Panc1 (cell line): ENCODE measurements at places on chromosomes 6 and 20.
A peak's percentile ranks its signal among the peaks of the same experiment; 100 is the strongest.

DNA sequence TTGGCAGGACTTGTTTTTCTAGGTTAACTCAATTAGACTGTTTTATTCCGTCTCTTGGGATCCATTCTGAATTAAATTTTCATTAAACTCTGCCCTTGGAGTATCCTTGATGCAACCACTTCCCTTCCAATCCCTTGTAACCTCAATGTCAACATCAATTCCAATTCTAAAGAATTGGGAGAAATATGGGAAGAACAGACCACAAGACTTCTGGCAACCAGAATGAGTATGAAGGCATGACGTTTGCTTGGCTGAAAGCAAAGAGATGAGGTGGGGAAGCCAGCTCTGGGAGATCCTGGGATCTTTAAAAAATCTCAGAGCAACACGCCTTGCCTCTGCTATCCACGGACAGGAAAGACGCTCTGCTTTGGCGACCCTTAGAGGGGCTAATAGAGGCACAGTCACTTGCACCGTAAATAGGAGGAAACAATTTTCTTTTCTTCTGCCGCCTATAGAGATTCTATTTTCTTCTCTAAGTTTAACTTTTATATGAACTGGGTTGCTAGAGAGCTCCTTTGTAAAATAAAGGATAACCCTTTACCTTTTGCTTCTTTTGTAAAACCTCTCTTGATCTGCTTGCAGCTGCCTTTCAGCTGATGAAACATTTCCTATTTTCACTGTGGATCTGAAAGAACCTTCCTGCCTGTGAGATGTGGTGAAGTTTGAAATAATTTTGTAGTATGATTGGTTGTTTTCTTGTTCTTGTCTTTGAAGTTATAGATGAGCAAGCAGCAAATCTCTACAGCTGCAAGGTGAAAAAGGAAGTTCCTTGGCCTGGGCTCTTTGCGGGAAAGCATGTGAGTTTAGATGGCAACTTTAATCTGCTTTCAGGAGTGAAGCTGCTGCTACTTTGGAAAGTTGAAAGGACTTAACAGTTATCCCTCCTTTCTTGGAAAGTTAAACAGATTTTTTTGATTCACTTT lies at the start of gene ASIP:
Gene ASIP (plus strand): TSS at position 731 of the 923 bp plus-strand sequence. CDS start 18,952 bp downstream, outside the sequence.
- peaks cover 10% of the 10 kb centered on the region; the same call in 1 of the 2 replicates for H3K27me3 ChIP-seq
- no peak within 1 kb of the TSS for H3K4me3 ChIP-seq
- no peak for DNase-seq
- H3K27ac ChIP-seq: no peak within 1 kb of the TSS
- H3K4me1 ChIP-seq: no peaks in the 10 kb centered on the region

DNA sequence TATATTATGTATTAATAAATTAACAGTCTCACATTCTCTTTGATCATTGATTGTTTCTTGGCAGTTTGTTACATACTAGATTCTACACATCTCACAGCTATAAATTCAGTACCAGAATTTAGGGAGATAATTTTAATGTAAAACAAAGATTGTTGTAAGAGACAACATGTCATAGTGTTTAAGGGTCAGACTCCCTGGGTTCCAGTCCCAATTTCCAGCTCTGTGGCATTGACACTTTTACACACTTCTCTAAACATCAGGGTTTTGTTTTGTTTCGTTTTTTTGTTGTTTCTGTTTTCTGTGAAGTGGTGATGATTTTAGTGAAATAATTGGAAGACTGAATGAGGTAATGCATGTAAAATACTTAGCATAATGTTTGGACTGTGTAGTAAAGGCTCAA lies 19.9 kb downstream of the ADGRB3 start:
- no peak for DNase-seq
- H3K4me3 ChIP-seq: no peak overlapping the region
- no peak overlapping the region for H3K27ac ChIP-seq
- H3K27me3 ChIP-seq: no peaks in the 10 kb centered on the region
- H3K36me3 ChIP-seq: no peaks in the 10 kb centered on the region
- no peaks in the 10 kb centered on the region for H3K4me1 ChIP-seq

DNA sequence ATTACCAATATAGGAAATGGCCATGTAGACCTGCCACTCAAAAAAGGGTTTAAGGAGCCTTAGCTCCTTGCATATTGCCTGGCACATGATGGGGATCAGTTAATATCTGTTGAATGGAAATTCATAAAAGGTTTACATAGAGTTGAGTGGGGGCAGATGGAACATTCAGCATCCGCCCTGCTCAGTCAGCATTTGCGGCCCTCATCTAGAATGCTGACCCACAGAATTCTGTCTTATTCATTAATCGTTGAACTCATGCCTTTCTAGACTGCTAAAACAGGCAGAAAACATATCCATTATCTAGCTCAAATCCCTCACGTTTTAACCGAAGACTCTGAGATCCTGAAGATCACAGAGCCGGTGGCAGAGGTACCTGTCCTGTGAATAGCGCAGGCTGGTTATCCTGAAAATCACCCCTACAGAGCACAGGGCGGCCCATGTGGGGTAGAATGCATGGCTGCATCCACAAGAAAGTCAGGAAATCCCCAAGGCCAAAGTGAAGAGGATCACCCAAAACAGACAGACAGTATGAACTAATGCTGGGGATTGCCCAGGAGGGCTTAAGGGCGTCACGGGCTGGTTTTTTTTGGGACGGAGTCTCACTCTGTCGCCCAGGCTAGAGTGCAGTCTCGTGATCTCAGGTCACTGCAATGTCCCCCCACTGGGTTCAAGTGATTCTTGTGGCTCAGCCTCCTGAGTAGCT lies 59.9 kb downstream of the CNBD2 start:
- DNase-seq: no peak
- no peaks in the 10 kb centered on the region for H3K36me3 ChIP-seq

- no peaks in the 10 kb centered on the region for H3K27me3 ChIP-seq
- H3K4me3 ChIP-seq: no peak overlapping the region
- H3K4me1 ChIP-seq: no peaks in the 10 kb centered on the region
- H3K27ac ChIP-seq: no peak overlapping the region
- no peak for DNase-seq
- H3K36me3 ChIP-seq: no peaks in the 10 kb centered on the region
Observed at GRCh38 chr6:127077886-127078285, 40.6 kb upstream of the RSPO3 start.

GRCh38 chr6:28337121-28337520 lies 1.2 kb upstream of the ZSCAN31 start:
- peak overlapping the region; percentile 86 for H3K4me3 ChIP-seq
- DNase-seq: no peak
- H3K4me1 ChIP-seq: peaks cover 23% of the 10 kb centered on the region
- no peaks in the 10 kb centered on the region for H3K27me3 ChIP-seq
- H3K27ac ChIP-seq: peak overlapping the region; percentile 95

DNA sequence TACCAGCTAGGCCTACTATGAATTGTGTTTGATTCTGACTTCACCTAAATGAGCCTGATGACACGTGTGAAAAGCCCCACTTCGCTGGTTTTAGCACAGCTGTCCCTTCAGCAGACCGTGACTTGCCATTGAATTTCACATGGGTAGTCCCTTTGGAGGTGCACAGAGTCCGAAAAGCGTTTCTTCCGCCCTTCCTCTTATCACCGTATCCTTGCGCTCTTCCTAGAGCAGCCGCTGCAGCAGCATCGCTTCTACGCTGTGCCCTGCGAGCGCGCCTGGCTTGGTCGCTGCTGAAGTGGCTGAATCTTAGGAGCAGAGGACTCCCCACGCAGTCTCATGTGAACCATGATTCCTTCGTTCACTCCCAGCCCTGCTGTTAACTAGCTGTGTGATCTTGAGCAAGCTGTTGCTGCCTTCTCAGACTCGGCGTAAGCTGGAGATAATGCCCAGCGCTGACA lies 127.0 kb downstream of the PACRG start:
- no peaks in the 10 kb centered on the region for H3K36me3 ChIP-seq
- no peak overlapping the region for H3K27ac ChIP-seq
- no peak for DNase-seq
- H3K4me1 ChIP-seq: no peaks in the 10 kb centered on the region
- no peak overlapping the region for H3K4me3 ChIP-seq

DNA sequence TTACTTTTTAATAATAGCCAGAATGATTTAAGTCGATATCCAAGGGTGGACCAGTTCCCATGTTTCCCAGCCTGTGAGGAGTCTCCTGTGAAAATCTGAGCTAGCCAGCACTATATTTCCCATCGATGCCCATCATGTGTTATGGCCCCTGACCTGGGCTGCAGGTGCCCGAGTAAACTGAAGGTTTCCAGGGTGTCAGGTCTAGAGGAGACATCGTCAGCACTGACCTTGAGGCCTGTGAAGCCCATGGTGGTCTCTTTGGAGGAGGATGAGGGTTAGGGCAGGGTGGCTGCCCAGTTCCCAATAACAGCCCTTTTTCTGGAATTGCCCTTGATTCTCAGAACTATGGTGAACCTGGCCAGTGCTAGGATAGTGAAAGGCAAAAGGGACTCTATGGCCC lies 63.0 kb upstream of the TOP1 start:
- H3K36me3 ChIP-seq: no peaks in the 10 kb centered on the region
- DNase-seq: no peak
- no peak overlapping the region for H3K4me3 ChIP-seq
- no peak overlapping the region for H3K27ac ChIP-seq
- H3K4me1 ChIP-seq: no peaks in the 10 kb centered on the region; the same call in 1 of the 2 replicates

DNA sequence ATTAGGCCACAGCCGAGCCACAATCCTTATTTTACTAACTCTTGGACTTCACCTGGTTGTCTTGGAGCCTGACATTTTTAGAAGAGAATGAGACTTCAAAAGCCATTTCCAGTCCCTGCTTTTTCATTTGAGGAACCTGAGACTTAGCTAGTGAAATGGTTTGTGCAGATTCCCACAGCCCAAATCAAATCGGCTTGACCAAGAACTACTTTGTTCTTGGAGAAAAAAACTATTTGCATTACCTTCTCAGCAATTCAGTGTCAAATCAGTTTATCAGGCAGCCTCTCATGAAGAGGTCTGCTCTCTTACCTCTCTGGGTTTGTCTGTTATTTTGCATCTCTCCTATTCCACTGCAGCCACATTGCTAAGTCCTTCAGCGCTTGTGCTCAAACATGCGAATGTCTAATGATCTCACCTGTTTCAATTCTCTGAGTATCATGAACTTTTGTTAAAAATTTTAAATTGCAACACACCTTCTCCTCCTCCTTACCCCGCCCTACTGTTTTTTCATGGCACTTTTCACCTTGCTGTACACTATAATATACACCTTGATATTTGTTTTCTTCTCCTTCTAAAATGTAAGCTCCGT lies 573 bp upstream of the IFNGR1 start:
- H3K4me1 ChIP-seq: peaks cover 23% of the 10 kb centered on the region
- peak overlapping the region; percentile 96 for H3K27ac ChIP-seq
- no peaks in the 10 kb centered on the region; the same call in 1 of the 2 replicates for H3K36me3 ChIP-seq
- H3K4me3 ChIP-seq: peak overlapping the region; percentile 99

- H3K4me3 ChIP-seq: no peak overlapping the region
- no peaks in the 10 kb centered on the region for H3K27me3 ChIP-seq
- DNase-seq: no peak
- H3K36me3 ChIP-seq: no peaks in the 10 kb centered on the region
Observed at GRCh38 chr20:38863024-38863851, 57.7 kb downstream of the PPP1R16B start.

DNA sequence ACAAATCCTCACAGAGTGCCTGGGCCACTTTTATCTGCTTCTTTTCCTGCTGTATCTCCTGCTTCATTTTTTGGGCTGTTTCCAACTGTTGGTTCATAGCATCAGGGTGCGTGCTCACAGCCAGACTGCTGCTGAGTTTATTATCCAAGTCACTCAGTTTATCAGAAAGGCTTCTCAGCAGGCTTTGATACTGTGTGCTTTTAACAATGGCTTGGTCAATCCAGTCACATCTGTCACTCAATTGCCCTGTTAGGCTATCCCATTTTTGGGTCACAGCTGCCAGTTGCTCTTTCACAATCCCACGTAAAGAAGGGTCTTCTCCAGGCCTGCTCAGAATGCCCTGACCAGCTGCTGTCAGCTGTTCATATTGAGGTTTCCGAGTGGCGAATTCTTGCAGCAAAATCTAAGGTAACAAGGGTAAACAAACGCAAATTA lies 87.2 kb downstream of the DST start:
- H3K27ac ChIP-seq: no peak overlapping the region
- H3K4me1 ChIP-seq: peaks cover 4% of the 10 kb centered on the region; the same call in 1 of the 2 replicates
- H3K4me3 ChIP-seq: no peak overlapping the region
- H3K36me3 ChIP-seq: peaks cover 60% of the 10 kb centered on the region
- no peaks in the 10 kb centered on the region for H3K27me3 ChIP-seq

DNA sequence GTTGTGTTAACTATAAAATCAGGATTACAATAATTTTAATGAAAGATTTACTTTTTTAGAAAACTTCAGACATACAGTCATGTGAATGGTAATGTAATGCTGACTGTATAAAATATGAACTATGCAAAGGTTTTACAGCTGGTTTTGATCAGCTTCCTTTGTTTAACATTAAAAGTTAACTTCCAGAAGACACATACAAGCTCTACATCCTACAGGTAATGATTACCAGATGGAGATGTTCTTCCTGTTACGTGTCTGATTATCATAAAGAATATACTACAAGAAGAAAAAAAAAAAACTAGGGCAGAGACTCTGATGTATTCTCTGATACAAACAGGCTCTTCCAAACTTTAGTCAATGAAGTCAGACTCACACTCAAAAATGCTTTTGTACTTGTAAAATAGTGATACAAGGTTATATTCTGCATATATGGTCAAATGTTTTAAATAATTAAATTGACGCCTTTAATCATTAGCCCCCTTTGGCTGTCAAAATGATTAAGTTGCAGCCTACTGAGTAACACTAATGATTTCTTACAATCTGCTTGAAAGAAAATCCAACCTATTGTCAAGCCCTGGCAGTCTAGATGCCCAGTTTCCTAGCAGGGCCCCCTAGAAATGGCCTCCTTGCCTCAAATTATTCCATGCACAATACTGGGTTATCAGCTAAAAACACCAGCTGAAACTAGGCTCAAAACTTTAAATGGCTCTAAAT lies 251.8 kb upstream of the RUNX2 start:
- no peaks in the 10 kb centered on the region for H3K36me3 ChIP-seq
- H3K27me3 ChIP-seq: no peaks in the 10 kb centered on the region
- DNase-seq: no peak
- H3K4me3 ChIP-seq: no peak overlapping the region

GRCh38 chr6:17493286-17493685 lies 99.9 kb downstream of the CAP2 start:
- no peaks in the 10 kb centered on the region for H3K36me3 ChIP-seq
- H3K4me3 ChIP-seq: no peak overlapping the region
- H3K4me1 ChIP-seq: peaks cover 4% of the 10 kb centered on the region; the same call in 1 of the 2 replicates
- no peaks in the 10 kb centered on the region for H3K27me3 ChIP-seq
- H3K27ac ChIP-seq: no peak overlapping the region

DNA sequence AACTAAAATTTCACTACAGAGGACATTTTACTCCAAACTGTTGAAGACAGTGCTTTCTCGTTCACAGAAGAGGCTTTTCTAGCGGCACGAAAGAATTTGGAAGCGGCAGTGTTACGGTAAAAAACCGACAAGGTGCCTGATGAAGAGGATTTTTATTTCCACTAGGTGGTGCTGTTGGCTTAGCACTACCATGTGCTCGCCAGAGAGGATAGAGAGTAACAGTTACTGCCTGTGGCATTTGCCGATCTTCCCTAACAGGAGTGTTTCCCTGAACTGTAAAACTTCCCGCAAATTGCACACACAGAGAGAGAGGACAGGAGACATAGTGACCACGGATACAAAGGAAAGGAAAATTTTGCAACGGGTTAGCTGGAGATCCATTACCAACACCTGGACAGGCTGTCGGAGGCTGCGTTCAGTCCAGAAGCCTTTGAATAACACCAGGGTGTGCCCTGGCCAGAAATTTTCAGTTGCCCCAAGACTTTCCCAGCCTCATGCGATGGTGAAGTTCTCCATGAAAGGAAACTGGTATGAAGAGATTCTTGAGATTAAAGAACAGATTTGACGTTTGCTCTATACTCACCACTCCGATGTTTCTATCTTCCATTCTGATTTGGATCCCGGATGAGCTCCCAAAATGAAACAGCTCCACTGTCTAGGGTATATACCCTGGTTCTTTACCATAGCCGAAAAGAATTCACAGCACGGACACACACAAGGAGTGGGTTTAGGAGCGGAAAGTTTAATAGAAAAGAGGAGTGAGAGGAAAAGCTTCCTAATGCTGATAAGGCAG lies 48.1 kb downstream of the HLA-DPB1 start:
- no peaks in the 10 kb centered on the region for H3K4me1 ChIP-seq
- no peak for DNase-seq
- H3K27me3 ChIP-seq: peaks cover 7% of the 10 kb centered on the region
